ENCODE measurements at places on chromosomes 11 and 22. TPM values are rescaled to one million over a fixed set of nuclear protein-coding genes. Genes with fewer than 3 reads are reported as not detected.

HOATZ gene
- not detected for total RNA-seq

HORMAD2 gene
- not detected for total RNA-seq

OR5B21 gene
- not detected for total RNA-seq

CYP2D6 gene
- total RNA-seq, result 0.27 TPM

OR10G7 gene
- not detected for total RNA-seq

NOX4 gene
- not detected for total RNA-seq

MYBPC3 gene
- total RNA-seq, result 0.27 TPM

GAL gene
- not detected for total RNA-seq

YAP1 gene
- total RNA-seq, result not detected

RTN4R gene
- 8.9 TPM for total RNA-seq

VSIG2 gene
- total RNA-seq, result 0.27 TPM

All from hematopoietic multipotent progenitor cell (in vitro differentiated cells).